ENCODE measurements at places on chromosomes 1 and 21.

GRCh38 chr1:183753464-183753891 is 51.4 kb upstream of the RGL1 start:
- no peak for DNase-seq

DNA sequence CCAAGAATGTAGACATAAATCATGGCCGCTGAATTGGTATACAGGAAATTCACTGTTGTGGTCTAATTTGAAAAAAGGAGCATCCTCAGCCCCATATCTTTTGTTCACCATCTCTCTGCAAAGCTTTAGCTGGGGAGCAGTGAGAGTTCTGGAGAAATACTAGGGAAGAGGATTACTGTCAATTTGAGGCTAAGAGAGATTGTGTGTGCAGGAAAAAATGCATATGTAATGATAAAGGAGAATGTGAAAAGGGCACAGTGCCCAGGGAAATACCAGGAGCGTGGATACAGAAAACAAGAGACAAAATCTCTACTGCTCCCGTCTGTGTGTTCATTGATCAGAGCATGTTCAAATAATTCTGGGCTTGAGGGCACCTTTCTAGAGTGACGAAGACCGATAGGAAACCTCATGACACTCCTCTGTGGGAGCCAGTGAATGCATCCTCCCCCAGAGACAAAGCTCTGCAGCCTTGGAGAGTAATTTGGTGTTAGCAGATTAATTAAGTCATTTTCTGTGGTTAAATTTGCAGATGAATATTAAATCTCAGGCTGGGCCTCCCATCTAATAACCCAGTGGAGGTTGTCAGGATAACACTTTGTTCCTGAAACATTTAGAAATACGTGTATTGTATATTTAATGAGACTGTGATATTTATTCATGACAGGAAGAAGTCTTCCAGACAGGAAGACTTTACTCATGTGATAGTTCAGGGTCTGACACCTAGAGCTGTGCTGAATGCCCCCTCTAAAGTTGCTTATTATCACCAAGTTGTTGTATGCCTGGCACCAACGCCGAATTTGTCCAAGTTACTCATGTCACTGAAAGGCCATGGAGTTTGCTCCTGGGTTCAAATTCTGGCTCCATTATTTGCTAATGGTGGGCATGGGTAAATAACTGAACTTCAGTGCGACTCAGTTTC is 287.3 kb upstream of the SGIP1 start:
- no peak for DNase-seq

DNA sequence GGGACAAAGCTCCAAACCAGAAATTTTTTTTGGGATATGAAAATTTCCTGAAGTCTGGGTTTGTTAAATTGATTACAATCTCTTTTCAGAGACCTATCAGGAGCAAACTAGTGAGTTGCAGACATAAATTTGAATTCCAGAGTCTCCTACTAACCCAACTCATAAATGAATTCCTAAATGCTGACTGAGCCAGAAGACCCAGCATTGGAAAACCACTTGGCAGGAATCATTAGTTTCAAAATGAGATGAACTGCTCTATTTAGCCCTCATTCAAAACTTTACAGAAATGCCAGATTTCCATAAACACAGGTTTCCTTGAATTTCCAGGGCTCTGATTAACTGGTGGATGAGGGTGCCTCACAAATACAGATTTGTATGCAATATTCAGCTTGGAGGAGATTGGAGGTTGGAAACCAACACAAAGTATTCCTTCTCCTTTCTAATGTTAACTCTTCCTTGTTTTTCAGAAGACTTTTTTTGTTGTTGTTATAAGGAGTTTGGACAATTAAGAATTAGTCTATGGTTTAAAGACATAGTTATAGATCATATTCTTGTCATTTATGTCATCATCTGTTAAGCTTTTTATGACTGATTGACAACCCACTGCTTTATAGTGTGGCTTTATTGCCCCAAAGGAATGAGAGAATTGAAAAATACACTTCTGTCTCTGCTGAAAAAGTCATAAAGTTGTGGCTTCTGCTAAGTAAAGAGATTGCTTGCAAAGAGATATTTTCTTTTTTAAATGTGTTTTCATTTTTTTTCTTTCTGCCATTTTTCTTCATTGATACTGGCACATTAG is 222.8 kb downstream of the HLX start:
- DNase-seq, result no peak

DNA sequence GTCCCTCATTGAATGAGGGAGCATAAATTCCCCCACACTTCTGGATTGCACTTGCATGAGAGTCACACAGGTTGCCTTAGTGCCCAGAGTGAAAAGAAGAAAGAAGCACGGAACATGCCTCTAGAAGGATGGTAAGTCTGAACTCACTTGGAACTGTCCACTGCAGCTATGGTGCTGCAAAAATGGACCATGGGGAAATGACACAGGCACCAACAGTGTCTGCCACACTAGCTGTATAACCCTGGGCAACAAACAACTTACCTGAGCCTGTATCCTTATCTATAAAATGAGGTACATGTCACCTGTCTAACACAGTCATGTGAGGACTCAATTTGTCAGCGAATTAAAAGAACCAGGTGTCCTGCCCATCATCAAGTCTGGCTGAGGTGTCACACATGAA is 50.7 kb downstream of the PALMD start:
- no peak for DNase-seq

DNA sequence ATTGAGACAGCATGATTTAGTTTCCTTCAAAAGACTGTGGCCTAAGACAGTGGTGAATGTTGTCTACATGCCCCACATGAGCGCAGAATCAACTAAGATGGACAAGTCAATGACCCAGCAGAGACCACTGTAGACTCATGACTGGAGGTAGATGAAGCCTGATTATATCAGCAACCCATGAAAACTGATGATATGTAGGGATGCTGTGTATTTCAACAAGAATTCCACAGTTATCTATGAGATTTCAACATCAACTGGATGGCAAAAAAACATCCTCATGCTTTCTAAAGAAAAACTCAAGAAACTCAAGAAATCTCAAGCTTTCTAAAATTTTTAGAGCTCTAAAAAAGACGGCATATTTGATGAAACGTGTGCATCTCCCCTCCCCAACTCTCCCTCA is 413.9 kb upstream of the LYPLAL1 start:
- no peak for DNase-seq

- no peak for DNase-seq
These were observed at the start of gene CNKSR1 for GRCh38 chr1:26177182-26177684. Gene CNKSR1 (plus strand): TSS chr1:26177491. CDS start chr1:26177548, 57 bp downstream.

- DNase-seq, result no peak
These were observed 45.1 kb downstream of the SCCPDH start for GRCh38 chr1:246769306-246769705.

DNA sequence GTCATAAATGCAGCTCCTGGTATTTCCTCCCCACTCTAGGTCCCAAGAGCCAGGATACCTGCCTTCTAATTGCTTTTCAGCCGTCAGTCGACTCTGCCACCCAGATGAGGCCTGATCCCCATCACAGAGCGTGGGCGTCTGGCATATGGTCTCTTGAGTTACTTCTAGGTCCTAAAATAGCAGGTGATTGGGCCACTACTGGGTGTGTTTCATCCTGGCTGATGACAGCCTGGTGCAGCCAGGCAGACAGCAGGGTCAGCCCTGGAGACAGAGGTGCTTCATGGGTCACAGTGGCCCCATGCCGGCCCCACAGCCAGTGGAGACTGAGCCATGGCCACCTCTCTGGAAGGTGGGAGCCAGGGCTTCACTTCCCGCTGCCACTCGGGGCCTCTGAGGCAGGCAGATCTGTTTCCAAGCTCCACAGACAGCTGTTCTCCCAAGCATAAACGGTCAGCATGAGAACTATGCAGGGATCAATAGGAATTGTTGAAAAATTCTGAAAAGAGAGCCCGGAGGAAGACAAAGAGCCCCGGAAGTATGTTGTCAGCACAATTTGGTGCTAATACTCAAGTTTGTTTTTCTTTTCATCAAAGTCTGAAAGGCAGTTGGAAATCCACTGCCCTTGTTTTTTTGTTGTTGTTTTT is 83.0 kb downstream of the MAN1C1 start:
- peak; percentile 58 for DNase-seq

DNA sequence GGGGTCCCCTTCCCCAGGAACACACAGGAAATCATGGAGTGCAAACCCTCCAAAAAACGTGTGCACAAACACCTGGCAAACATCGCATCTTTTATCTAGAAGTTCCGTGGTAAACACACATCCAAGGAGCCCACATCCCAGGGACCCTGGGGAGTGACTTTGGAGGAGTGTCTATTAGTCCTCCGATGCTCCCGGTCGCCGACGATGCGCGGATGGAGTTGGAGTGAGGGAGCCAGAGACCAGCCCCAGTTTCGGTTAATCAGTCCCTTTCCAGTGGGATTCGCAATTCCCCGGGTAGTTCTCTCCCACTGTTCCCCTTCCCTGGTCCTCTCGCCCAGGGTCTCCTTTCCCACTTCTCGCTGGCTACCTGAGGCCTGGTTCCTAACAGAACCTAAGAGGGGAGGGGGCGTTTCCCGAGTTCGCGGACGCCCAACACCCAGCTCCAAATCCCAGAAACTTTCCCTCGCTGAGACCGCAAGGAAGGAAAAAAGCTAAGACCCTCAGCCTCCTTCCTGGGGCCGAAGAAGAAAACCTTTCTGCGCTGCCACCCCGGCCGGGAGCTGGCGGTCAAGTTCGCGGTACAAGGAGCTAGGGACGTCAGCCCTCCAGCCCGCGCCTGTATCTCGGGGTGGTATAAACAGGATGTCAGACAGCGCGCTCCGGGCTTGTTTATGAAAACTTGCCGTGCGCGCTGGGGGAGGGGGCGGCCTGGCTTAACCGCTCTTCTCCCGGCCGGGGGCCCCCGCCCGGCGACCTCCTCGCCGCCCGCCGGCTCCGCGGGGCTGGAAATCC is 787 bp downstream of the JAK1 start:
- DNase-seq, result no peak

DNA sequence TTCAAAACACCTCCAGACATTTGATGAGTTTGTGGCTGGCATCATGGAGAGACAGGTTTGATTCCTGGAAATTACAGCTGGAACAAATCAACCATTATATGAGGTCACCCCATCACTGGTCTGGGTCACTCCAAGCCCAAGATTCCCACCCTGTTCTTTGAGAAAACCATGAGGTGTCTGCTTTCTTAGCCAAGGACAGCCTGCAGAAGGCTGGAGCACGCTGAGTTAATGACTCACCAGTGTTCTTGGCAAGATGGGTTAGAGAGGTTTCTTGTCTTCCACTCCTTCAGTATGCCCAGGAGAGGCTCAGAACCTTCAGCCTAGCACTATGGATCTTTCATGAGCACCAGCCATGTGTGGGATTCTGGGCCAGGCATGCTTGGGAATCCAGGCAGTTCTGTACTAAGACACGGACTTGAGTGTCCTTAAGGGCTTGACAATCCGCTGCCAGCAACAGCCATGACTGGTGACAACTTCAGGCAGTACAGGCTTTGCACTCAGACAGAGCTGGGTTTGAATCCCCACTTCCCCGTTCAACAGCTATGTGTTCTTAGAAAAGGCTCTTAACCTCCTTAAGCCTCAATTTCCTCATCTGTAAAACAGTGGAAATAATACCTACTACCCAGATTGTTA is 43.9 kb downstream of the GRHL3 start:
- DNase-seq, result peak; percentile 36

GRCh38 chr1:106846656-106847055 is 209.8 kb upstream of the PRMT6 start:
- DNase-seq, result no peak
